Stimulated activated CD4-positive, alpha-beta T cell treated with anti-CD3 and anti-CD28 coated beads, Interleukin-12 subunit alpha, Interleukin-12 subunit beta, amount 100 ng/mL, for 48 hours (primary cell): ENCODE measurements at places on chromosomes 1 and 21.

DNA sequence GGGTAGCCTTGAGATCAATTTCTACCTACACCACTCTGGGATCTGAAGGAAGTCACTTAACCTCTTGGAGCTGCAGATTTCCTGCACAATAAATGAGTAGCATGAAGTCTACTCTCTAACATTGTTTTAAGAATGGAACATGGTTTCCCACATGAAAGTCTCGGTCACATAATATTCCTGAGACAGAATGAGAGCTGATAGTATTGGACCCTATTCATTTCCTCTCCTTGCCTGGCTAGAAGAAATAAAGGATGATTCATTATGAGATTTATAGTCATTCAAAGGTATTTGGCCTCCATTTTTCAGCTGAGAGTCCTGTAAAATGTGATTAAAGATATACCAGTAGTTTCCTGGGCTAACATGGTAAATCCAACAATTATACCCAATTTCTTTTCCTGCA, 56.7 kb downstream of the ARHGAP29 start:
- no peak for DNase-seq

DNA sequence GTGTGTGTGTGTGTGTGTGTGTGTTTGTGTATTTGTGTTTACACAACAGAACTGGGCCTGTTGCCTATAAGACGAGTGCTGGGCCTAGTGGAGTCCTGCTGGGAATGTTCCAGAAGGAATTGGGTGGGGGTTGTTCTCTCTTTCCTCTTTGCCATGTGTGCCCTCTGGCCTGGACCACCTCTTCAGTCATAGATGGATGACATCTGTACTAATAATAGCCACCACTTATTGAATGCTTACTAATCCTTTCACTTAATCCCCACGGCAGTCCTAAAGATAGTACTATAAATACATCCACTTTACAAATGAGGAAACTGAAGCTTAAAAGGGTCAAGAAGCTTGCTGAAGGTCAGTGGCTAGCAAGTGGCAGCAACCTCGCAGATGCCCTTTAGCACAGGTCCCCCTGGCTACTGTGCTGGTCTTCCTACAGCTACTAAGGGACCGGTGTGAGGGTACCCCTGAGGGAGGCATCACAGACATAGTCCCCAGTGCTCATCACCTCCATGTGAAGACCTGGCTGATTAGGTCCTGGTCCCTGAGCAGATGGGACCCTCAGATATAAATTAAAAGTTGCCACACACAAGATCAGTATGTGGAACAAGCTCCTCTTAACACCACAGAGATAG, 55.2 kb upstream of the KIF1B start:
- no peak for DNase-seq

- DNase-seq, result no peak
These were observed 82.1 kb downstream of the DAB1 start for GRCh38 chr1:57341721-57342120.

GRCh38 chr1:54483875-54484437, 64.1 kb upstream of the ACOT11 start:
- no peak for DNase-seq

- no peak for DNase-seq
These were observed 55.2 kb upstream of the MRPS6 start for GRCh38 chr21:34018185-34018584.

DNA sequence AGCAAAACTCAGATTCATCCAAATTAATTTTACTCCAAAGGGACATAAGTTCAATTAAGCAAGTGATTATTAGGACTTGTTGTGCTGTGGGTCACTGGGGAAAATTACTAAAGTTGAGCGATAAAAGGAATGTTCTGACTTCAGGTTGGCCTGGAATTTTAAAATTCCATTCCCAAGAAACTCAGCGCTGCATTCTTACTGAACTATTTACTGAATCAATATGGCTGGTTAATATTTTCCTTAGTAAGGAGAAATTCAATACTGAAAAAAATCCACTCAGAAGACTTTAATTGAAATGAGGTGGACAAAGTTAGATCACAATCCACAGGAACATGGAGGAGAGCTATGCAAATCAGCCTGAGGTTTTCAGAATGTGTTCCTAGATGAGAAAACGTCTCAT, 578.9 kb upstream of the NR5A2 start:
- DNase-seq, result no peak

GRCh38 chr1:227890451-227891222, 57.1 kb downstream of the WNT9A start:
- DNase-seq, result no peak

- no peak for DNase-seq
These were observed at the start of gene MXRA8 for GRCh38 chr1:1358433-1359271. TSS of gene MXRA8 (minus strand) at chr1:1358555. CDS start at chr1:1358504, 51 bp downstream.

GRCh38 chr1:70934194-70934961, 113.2 kb downstream of the PTGER3 start:
- DNase-seq, result no peak

GRCh38 chr1:221530791-221531190, 211.1 kb downstream of the DUSP10 start:
- no peak for DNase-seq

GRCh38 chr1:78839704-78840277, 166.7 kb downstream of the ADGRL4 start:
- DNase-seq, result no peak

GRCh38 chr1:186923486-186923885, 94.7 kb downstream of the PLA2G4A start:
- DNase-seq, result no peak
